ENCODE measurements at places on chromosomes 11 and 22.

GRCh38 chr11:120270386-120270785, 30.4 kb downstream of the POU2F3 start:
- DNase-seq = no peak

- no peak for DNase-seq
Measured at GRCh38 chr11:18463439-18463838, 7.8 kb downstream of the LDHAL6A start.

GRCh38 chr22:39471381-39472141, 14.7 kb downstream of the MGAT3 start:
- peak; percentile 90 for DNase-seq

DNA sequence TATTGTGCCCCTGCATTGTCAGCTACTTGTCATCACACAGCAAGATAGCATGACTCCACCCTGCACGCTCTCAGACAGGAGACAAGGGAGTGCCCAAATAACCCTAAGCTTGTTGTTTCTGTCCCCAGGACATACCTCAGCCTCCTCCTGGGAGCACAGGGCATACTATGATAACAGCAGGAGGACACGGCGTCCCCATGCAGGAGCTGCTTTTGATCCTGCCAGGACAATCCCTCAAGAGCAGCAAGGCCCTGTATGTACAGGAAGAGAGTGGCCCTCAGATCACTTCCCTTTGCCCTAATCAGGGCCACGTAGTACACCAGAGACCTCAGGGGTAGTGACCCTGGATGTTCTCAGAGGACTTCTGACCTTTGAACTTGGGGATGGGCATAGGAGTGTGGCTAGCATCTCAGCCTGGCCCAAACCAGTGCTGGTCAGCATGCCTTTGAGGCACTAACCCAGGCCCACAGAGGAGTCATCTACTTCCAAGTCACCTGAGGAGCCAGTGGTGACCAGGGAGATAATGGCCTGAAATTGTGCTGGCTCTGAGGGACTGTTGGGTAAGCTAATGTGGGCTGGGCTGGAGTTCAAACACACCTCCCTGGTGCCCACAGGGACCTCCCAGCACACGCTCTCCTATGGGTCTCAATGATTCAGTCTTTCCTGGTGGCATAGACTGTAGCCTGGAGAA, 9.2 kb downstream of the APOA4 start:
- DNase-seq = no peak

GRCh38 chr11:6625156-6625831, 6.1 kb upstream of the TPP1 start:
- DNase-seq = no peak

DNA sequence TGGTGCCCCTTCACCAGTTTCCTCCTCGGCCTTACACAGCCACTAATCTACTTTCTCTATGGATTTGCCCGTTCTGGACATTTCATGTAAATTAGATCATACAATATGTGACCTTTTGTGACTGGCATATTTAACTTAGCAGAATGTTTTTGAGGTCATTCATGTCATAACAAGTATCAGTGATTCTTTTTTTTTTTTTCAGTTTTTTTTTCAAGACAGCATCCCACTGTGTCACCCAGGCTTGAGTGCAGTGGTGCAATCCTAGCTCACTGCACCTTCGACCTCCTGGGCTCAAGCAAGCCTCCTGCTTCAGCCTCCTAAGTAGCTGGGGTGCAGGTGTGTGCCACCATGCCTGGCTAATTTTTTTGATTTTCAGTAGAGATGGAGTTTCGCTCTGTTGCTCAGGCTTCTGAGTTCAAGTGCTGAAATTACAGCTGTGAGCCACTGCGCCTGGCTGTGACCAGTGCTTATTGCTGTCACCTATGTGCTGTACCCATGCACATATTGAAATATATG, 22.7 kb downstream of the KIAA1671 start:
- no peak for DNase-seq

DNA sequence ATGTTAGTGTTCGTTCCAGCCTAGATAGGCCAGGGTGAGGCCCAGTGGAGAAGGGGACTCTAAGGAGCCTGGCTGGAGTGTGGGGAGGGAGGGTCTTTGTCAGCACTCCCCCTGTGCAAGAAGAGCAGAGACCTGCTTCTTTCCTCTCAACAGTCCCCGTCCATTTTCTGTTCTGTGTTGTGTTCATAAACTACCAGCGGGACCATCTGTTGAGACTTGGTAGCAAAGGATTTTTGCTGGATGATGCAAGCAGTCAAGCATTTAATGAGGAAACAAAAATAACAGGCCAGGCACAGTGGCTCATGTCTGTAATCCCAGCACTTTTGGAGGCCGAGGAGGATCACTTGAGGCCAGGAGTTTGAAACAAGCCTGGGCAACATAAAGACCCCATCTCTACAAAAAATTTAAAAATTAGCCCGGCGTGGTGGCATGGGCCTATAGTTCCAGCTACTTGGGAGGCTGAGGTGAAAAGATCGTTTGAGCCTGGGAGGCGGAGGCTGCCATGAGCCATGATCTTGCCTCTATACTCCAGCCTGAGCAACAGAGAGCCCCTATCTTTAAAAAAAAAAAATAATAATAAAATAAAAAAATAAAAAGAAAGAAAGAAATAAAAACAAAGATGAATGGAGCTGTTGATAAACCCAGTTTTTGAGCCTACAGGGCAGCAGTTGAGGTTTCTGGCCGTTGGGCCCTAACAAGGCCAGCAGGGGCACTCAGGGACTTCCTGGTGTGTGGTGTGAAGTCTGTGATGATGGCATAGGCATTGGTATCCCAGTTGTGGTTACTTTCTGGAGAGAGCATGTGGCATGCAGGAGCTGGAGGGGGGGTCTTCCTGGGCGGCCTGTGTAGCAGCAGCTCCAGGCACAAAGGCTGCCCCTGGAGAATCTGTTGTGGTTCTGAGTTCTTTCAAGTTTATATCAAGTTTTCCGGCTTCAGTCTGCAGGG, 1.7 kb upstream of the TXNRD2 start:
- peak; percentile 72 for DNase-seq

GRCh38 chr11:33579101-33579500, 121.5 kb downstream of the C11orf91 start:
- DNase-seq = no peak

- no peak for DNase-seq
Measured at GRCh38 chr22:46848197-46848596, 85.7 kb downstream of the TBC1D22A start.

- no peak for DNase-seq
Measured at GRCh38 chr11:2717561-2718325, 17.9 kb upstream of the KCNQ1OT1 start.

DNA sequence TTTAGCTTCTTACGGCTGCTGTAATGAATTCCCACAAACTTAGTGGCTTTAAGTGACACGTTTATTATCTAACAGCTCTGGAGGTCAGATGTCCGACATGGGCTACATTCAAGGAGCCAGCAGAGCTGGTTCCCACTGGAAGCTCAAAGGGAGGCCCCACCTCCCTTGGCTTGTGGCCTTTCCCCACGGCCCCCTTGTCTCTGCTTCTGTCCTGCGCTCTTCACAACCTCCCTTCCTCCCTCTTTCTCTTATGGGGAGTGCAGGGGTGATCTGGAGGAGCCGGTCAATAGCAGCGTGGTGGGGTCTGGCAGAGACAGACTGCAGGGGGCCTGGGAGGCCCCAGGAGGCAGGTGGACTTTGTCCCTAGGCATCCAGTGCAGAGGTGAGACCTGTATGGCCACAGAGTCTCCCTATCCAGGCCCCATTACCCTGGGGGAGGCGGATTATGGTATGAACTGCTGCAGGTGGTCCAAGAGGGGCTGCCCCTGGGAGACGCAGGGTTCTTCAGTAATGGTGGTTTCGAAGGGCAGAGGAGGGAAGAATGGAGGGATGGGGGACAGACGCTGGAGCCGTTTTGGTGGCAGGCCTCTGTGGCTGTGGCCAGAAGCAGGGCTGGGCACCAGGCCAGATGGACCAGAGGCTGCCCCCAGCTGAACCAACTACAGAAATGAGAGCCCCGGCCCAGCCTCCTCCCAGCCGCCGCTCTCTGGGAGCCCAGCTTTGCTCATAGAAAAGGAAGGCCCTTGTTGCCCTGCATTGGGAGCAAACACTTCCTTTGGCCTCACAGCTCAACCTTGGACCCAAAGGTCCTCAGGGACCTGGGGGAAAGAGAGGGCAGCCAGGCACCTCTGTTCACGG, 30.7 kb upstream of the KCNQ1OT1 start:
- no peak for DNase-seq

GRCh38 chr22:25701056-25701780, 40.8 kb upstream of the MYO18B start:
- DNase-seq = no peak

GRCh38 chr11:82996966-82997606, 74.6 kb downstream of the RAB30 start:
- peak; percentile 59 for DNase-seq

GRCh38 chr11:114076921-114077331, 17.4 kb downstream of the ZBTB16 start:
- no peak for DNase-seq

DNA sequence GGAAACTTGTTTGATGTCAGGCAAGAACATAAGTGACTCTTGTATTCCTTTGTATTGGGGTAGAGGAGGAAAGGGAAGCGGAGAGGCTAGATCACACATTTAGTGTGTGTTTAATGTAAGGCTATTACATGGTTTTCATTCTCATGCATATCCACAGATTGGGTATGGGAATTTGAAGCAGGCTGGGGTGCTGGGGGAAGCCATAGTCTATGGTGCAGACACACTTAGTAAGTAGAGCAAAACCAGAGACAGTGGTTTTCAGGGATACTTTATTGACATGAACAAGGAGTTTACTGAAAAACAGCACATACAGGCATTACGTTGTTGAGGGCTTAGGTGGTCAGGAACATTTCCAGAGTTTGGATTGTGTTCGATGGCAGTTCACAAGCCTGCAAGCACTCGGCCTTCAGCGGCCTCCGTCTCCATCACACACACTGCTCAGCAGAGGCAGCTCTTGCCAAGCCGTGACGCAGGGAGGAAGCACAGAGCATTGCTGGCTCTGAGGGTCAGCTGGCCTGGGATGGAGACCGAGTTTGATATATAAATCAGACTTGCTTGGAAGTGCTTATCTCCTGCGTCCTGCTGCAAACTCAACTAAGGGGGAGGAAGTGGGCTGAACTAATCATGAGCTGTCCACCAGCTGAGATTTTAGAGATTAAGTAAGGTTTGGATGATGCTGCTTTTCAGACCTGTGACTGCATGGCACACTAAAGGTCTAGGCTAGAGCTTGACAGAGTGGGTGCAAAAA, 25.3 kb downstream of the SCN3B start:
- DNase-seq = no peak

- no peak for DNase-seq
Measured at GRCh38 chr11:72683782-72684200, 9.6 kb upstream of the PDE2A start.

DNA sequence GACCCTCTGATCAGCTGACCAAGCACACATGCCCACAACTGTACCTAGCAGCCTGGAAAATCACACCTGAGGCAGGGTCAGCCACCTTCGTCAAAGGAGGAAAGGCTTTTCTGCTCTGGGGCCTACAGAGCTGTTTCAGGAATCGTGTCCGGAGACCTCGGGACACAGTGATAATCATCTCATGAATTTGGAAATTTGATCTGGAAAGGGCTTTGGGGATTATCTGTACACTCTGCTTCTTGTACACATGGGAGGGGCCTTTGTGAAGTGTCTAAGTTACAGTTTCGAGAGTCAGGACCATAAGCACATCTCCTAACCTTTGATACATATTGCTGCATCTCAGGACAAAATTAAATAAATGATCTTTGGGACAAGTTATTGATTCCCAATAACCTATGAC, 1421.2 kb upstream of the TENM4 start:
- DNase-seq = no peak

DNA sequence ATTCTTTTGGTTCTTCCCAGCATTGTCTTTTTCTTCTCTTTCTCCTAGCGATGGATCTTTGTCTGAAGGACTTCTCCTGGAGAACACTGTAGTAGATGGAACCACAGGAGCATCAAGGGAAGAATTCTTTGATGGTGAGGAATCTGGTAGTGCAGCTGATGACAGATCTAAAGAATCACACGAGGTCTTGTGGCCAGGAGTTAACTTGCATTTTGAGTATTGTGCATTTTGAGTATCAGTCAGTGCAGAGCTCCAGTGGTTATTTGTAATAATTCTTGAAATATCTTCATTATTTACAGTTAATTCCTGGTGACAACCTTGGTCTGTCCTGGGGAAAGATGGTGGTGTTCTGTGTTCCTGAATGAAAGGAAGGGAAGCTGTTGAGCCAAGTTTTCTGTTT, 14.5 kb upstream of the POGLUT3 start:
- DNase-seq = no peak

DNA sequence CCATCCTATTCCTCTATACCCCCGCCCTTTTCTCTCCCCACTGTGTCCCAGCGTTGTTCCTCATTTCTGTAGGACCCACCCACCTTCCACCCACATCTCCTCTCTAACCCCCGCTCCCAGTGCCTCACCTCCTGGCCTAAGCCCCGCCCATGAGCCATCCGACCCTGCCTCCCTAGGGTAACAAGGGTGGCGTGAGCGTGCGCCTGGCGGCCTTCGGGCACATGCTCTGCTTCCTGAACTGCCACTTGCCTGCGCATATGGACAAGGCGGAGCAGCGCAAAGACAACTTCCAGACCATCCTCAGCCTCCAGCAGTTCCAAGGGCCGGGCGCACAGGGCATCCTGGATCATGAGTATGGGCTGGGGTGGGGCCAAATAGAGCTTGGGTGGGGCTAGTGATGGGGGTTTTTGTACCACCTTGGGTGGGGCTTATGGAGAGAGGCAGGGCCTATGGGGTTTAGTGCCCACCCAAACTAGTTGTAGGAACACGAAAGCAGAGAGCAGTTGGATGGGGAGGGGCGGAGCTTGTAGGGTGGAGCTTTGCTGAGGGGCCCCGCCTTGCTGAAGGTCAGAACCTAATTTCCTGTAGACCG, 4.5 kb downstream of the INPP5J start:
- no peak for DNase-seq

DNA sequence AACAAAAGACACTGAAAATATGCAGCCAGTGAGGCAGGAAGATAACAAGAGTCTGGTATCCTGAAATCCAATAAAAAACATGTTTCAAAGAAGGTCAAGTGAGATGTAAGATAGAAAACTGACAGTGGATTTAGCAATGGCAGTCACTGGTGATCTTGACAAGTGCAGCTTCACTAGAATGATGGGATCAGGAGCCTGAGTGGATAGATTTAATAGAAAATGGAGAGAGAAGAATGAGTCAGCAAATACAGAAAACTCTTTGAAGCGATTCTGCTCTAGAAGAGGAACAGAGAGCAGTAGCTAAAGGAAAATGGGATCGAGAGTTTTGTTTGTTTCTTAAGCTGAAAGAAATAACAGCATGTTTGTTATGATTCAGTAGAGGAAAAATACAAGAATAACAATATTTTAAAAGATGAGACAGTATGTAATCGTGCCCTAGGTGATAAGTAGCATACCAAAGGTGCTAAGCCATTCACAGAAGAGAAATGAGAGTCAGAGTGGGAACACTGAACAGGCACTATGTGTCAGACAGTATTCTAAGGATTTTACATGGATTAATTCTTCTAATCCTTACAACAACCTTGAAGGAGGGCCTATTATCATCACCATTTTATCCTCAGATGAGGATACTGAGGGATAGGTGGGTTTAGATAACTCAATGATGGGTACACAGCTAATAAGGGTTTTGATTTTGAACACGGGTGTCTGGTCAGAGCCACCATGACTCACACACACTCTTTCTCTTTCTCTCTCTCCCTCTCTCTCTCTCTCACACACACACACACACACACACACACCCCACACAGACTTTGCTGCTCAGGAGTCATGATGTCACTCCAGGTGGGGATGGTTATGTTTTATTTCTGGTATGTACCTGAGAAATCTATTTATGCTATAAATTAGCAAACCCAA, 36.3 kb downstream of the MRE11 start:
- no peak for DNase-seq

GRCh38 chr11:1858576-1858975, 5.7 kb downstream of the LSP1 start:
- no peak for DNase-seq

Measured in SW480 (cell line).